ENCODE measurements at places on chromosomes 2 and 18.
A peak's percentile ranks its signal among the peaks of the same experiment; 100 is the strongest.

GRCh38 chr2:3051266-3051665 is 326.4 kb downstream of the EIPR1 start:
- no peak for DNase-seq

- no peak for DNase-seq
Measured at GRCh38 chr2:223576873-223577272, 25.3 kb downstream of the SCG2 start.

DNA sequence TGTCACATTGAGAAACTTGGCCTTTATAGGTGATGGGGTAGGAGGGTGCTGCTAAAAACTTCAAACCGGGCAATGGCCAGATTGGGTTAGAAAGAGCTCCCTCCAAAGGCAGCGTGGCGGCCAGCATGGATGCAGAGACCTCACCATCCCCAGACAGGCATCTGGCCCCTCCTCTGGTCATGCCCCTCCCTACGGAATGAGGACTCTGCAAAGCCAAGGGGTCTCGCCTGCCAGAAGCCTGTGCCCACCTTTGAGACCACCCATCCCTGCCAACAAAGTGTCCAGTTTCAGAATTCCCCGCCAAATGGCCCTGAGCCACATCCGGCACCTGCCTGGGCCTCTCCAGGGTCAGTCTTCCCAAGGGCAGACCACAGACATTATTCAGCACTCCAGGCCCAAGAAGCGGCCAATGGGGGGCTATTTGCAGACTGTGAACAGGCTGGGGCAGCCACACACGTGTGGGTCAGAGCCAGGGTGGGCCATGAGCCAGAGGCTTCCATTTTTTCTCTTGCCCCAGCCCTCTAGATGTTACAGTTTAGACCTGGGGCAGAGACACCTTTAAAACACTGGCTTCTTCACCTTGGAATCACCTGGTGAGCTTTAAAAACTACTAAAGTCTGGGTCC is 4.2 kb upstream of the ATP6V1B1 start:
- DNase-seq = no peak

DNA sequence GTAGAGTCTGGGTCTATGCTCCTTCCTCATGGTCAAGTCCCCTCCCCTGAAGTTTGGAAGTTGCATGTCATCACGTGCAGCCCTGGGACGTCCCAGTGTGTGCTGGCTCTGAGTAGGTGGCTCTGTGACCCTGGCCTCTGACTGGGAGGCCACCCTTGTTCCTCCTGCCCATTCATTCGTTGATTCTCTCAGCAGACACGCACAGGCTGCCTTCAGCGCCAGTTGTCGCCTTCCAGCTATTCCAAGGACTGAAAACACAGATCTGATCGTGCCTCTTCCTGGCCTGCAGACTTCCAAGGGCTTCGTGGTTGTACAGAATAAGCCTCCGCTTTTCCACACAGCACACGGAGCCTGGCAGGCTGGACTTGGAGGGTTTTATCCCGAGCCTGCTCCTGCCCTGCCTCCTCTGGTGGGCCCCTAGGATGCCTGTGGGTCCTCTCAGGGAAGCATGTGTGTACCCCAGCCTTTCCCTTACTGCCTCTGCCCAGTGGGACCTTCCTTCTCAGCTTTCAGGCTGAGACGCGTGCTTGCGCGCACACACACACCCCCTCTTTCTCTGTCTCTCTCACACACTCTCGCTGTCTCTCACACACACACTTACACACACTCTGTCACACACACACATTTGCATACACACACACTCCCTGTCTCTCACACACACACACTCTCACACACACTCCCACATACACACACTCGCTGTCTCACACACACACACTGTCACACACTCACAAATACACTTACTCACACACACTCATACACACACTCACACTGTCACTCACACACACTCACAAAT is 17.7 kb downstream of the SH3BP4 start:
- no peak for DNase-seq

GRCh38 chr2:73965053-73965452 is 19.7 kb upstream of the TET3 start:
- no peak for DNase-seq

GRCh38 chr2:27356056-27356381 is 545 bp downstream of the GTF3C2 start:
- no peak for DNase-seq

DNA sequence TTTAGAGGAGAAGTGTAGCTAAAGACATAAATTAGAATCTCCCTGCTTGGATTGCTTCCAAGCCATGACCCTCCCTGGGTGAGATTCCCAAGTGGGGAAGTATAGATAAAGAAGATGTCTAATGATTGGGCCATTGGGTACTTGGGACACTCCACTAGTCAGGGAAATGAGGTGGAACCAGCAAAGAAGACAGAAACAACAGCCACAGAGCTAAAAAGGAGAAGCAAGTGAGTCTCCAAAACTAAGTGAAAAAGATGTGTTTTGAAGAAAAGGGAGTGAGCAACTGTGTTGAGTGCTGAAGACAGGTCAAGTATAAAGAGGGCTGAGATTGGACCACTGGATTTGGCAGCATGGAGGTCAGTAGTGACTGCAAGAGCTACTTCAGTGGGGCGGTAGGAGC is 276.7 kb upstream of the STON1 start:
- no peak for DNase-seq

DNA sequence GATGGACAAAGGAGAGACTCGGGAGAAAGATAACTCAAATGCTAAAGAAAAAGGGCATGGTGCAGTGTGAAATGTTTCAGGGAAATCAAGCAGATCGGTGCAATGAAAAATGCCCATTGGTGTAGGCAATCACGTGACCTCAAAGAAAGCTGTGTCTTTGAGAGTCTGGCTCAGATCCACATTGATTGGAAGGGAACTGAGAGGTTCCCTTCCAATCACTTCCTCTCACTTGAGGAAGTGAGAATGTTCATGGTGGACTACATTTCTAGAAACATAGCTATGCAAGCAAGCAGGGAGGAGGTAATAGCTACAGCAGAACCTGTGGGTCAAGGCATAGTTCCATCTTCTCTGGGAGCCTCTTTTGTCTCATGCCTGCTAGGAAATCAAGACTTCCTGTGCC is 187.4 kb downstream of the LPIN1 start:
- DNase-seq = no peak

GRCh38 chr2:169963786-169964185 is 136.5 kb downstream of the UBR3 start:
- DNase-seq = no peak

- DNase-seq = no peak
Measured at GRCh38 chr2:231161252-231161839, 36.5 kb upstream of the HTR2B start.

DNA sequence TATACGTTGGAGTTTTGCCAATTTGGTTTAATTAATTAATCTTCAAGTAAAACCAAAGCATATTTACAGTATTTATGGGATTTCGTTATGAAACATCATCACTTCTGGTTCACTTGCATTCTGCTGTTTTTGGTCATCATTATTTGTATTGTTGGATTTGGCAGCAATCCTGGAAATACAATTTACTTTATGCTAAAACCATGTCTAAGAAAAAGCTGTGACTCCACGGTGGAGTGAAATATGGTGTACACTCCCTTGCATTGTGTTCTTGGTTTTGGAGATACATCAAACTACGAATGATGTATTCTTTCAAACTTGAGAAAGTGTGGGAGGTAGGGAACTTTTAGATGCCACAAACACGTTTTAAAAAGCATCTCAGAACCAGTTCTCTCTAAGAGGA is 106.4 kb downstream of the CTAGE1 start:
- DNase-seq = no peak

GRCh38 chr2:152962446-152962845 is 244.0 kb downstream of the ARL6IP6 start:
- DNase-seq = no peak

- DNase-seq = no peak
Measured at GRCh38 chr2:78023356-78023755, 501.2 kb upstream of the LRRTM4 start.

DNA sequence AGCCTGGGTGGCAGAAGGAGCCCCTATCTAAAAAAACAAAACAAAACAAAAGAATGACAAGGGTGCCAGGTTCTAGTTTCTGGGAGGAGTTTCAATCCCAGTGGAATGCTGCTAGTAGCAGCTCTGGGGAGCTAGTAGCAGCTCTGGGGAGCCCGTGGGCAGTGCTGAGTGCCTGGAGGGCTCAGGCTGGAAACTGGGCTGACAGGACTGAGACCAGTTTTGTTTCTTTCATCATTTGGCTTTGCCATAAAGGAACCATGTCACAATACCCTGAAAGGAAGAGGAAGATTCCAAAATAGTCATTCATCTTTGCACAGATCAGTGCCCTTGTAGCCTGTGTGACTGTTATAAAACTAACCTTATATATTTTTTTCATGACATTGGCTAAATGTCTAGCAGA is 10.6 kb downstream of the MFSD6 start:
- no peak for DNase-seq

GRCh38 chr2:29567906-29568520 is 353.4 kb downstream of the ALK start:
- DNase-seq = no peak

GRCh38 chr18:814300-815084 is 2.5 kb upstream of the YES1 start:
- no peak for DNase-seq

- DNase-seq = no peak
Measured at GRCh38 chr2:210752532-210752931, 196.1 kb downstream of the CPS1 start.

GRCh38 chr2:119307419-119308140 is 59.1 kb downstream of the C2orf76 start:
- no peak for DNase-seq

- DNase-seq = no peak
Measured at GRCh38 chr2:72533765-72534164, 292.1 kb downstream of the EXOC6B start.

- DNase-seq = no peak
Measured at GRCh38 chr2:121483021-121483420, 47.7 kb upstream of the RNU4ATAC start.

DNA sequence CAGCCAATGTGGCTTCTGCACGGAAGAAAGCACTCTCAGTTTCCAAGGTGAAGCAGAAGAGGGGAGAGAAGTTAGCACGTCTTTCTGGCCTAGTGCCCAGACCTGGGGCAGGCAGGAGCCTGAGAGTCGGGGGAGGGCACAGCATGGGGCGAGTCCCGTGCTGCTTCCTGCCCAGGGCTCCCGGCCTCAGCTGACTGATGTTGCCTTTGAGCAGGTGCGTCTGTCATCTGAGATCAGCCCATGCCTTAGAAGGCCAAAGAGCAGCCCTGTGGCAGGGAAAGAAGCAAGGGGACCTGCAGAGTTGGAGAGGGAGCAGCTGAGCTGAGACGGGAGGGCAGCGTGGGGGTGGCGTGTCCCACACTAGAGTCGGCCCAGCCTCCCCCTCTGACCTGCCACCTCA is 3.3 kb downstream of the KCNIP3 start:
- peak; percentile 88 for DNase-seq

DNA sequence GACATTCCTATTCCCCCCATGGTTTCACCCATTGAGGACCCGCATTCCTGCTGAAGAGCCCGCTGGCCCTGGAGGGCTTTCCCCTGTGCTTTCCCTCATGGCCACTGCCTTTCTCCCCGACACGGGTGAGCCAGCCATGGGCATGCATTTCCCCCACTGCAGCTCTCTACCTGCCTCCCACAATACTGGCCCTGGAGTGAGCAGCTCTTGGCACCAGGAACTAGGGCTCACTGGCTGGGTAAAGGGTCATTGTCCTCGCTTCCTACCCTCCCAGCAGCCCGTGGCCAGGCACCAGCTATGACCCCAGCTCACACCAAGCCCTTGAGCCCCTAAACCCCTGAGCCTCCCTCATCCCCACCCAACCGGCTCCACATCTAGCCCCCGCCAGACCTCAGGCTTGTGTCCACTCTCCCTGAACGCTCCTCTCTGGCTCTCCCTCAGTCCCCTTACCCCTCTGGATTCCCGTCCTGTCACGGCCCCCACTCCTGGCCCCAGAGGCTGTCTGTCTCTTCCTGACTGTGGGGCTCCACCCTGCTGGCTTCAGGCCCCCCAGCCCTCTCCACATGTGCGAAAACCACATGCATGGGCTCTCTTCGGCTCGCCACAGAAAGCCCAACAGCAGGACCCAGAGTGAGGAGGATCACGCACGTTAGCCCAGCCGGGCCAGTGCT is 199.8 kb downstream of the ZFP36L2 start:
- no peak for DNase-seq

DNA sequence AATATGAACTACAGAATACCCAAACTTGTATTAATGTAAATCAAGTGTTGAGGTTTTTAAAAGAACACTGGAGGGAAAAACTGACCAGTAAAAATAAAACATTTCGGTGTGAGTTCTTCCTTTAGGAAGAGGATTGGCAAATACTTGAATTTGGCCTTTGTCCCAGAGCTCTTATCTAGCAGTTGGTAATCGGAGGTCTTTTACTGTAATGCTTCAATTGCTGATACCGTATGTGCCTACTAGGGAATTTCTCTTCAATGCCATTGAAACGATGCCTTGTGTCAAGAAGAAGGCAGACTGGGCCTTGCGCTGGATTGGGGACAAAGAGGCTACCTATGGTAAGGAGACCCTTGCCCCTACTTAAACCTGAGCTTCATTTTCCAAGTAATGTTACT is 4.1 kb downstream of the RRM2 start:
- DNase-seq = no peak

DNA sequence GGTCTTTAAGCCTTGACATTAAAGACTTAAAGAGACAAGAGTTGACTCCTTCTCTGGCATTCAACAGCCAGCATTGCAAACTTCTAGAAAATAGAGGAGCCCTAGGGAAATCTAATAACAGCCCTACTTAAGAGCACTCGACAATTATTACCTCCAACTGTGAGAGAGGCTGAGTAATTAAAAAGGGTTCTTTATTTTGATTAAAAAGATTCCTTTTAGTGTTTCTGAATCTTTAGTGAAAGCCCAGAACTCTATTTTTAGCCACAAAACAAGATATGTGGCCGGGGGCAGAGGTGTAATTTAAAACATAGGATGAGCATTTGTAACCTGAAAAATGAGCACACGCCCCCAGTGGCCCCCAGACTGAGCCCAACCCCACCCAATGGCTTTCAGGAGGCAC is 222.3 kb downstream of the SMAD2 start:
- DNase-seq = no peak

- no peak for DNase-seq
Measured at GRCh38 chr2:240156435-240157146, 16.1 kb upstream of the OTOS start.

DNA sequence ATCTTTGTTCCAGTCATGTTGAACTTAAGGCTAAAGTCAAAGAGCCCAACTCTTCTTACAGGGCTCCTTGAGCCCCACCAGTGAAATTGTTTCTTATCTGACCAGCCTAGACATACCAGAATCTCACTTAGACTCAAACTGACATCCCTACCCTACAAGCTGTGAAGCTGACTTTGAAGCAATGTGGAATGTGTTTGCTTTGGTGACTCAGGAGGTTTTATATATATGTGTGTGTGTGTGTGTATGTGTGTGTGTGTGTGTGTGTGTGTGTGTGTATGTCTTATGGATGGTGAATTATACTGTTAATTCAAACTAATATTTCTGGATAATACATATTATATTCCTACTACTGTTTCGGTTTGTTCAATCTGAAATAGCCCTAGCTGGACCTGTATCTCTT is 67.3 kb downstream of the CAMKMT start:
- no peak for DNase-seq

Measured in COR-L47 (cell line).